Activated gamma-delta T cell treated with Interleukin-2 at 50 U/mL for 16 hours (primary cell): ENCODE measurements at places on chromosomes 16 and 17.

DNA sequence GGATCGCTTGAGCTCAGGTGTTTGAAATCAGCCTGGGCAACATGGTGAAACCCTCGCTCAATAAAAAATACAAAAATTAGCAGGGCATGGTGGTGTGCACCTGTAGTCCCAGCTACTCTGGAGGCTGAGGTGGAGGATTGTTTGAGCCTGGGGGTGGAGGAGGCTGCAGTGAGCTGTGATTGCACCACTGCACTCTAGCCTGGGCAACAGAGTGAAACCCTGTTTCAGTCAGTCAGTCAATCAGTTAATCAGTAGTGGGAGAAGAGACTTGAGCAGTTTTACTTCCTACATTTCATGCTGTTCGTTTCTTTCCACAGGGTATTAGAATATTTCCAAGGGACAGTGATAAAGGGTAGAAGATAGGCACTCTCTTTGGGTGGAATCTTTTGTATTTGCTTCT, 8.8 kb downstream of the MAP3K3 start:
- no peak for DNase-seq

- no peak for DNase-seq
Measured at GRCh38 chr16:63976345-63976744, 1145.5 kb downstream of the CDH11 start.

DNA sequence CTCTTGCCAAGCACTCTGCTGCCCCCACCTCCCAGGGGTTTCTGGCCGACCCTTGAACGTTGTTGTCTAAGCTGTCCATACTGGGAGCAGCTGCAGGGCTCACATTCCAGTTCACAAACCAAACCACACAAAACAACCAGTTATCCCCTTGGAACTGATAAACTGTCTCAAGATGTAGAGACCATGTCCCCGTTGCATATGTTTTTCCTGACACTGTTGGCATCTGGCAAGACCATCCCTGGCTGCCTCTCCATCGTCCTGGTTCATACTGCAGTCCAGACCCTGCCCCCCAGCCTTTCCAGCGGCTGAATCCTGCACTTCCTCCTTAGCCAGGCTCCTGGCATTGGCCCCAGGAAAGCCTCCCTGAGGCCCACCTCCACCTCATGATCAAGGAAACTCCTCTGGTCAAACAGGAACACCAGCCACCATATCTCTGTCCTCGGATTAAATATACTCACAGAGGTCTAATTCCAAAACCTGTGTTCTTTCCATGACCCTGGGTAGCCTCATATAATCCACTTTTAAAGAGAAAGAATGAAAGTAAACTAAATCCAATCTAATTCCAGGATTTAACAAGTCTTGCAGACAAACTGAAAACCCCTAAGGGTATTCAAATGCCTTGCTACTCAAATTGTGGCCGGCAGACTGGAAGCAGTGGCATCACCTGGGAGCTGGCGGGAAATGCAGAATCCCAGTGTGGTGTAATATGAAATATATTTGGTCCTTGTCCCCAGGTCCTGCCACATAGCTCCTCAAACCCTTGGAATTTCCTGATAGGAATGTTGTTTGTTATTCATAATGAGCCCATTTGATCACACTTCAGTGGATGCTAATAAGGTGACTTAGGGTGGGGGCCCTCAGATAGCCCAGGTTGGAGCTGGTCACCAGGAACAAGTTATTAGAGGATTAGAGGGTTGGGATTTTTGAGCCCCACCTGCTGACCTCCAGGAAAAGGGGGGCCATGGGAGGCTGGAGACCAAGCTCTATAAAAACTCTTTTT, 14.2 kb downstream of the GAS7 start:
- DNase-seq = no peak

DNA sequence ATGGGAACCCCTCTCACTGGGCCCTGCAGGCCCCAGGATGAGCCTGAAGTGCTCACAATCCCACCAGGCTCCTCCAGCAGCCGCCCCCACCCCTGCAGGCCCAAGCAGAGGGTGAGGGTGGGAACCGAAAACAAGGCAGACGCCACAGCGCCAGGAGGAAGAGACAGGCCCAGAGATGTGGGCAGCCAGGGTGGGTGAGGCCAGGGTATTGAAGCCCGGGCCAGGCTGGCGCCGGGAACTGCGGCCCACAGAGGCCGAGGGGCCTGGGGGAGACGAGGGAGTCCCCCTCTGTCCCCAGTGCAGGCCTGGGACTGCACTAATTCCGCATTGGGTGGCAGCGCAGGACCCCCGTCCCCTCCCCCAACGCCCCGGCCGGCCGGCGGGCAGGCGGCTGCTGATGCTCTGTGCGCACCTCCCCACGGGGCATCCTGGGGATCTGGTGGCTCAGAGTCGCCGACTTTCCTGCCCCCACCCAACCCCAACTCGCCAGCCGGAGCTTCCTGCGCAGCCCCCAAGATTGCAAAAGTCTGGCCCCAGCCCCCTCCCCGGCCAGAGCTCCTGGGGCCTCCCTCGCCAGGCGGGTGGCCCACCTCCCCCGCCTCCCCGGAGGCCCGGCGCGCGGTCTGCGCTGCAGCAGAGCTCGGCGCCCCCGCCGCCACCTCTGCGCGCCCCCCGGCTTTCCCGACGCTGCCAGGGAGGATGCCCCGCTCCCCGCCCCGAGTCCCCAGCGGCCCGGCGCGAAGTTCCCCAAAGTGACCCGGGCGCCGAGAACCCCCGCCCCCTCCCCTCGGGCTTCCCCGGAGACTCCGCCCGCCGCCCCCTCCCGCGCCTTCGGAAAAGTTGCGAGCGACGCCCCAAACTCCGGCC, 107.8 kb downstream of the ENGASE start:
- no peak for DNase-seq

DNA sequence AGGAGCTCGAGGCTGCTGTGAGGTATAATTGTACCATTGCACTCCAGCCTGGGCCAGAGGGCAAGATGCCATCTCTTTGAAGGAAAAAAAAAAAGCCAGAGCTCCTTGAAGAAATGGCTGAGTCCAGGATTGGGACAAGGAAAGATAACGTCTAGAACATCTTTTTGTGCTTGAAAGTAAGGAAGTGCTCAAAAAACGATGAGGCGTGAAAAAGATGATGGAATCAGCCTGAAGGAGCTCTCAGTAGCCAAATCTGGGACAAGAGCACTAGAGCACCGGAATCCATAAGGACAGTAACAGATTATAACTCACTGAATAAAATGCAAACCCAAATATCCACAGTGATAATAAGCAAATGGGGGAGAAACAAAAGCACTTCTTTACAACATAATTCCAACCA, 22.1 kb downstream of the EFTUD2 start:
- DNase-seq = no peak

- DNase-seq = no peak
Measured at GRCh38 chr17:57727630-57728175, 17.4 kb downstream of the CCDC182 start.

DNA sequence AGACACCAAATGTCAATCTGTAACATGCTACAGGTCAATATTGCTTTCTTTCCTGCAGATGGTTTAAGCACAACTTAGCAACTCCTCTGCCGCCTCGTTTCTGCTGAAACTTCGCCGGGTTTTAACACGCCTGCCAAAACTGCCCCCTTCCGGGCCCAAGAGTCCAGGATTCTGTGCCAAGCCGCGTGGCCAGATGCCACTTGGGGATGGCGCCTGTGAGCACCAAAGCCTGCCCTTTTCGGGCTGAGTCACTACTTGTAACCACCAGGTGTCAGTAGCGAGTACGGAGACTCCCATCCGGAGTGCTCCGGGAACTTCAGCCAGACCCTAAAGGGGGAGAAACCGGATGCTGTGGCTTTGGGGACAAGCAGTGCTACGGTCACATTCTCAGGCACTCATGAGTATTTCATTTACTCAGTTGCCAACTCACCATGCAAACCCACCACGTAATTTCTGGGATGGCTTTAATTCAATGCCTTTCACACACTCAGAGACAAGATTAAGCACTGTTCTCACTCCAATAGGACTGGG, 7.8 kb downstream of the PMP22 start:
- DNase-seq = peak; percentile 42

GRCh38 chr17:74325743-74326379, at the start of gene KIF19:
TSS of gene KIF19 (plus strand) at chr17:74326226. CDS start at chr17:74326350, 124 bp downstream.
- DNase-seq = peak; percentile 40

DNA sequence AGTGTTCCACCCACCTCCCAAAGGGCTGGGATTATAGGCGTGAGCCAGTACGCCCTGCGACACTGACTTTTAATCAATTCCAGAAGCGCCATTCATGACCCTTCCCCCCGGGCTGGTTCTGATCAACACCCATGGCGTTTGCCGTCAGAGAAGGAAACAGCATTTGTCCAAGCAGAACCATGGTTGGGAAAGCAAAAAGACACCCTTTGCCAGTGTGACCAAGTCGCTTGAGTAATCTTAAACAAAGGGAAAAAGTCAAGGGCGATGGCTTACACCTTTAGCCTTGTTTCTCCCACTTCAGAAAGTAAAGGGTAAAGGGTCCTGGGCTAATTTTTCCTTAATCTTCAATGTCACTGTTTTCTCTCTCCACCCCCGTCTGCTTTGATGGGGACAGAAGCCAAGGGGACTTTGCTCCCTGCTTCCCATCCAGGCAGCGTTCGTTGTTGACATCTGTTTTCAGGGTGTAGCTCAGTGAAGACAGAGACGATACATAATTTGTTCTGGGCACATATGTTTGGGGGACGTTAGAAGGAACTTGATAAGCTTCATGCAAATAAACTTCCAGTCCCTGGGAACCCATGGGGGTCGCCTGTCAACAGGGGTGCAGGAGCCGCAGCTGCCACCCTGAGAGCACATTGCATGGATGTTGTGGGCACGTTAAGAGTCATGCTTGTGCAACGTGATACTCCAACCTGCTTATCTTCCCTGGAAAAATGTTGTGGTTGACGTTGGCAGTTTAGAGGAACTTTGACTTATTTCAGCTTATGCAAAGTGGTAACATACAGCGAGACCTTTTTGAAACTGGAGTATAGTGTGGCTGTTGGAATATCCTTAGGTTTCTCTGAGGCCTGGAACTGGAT, 50.6 kb upstream of the TANGO6 start:
- no peak for DNase-seq

DNA sequence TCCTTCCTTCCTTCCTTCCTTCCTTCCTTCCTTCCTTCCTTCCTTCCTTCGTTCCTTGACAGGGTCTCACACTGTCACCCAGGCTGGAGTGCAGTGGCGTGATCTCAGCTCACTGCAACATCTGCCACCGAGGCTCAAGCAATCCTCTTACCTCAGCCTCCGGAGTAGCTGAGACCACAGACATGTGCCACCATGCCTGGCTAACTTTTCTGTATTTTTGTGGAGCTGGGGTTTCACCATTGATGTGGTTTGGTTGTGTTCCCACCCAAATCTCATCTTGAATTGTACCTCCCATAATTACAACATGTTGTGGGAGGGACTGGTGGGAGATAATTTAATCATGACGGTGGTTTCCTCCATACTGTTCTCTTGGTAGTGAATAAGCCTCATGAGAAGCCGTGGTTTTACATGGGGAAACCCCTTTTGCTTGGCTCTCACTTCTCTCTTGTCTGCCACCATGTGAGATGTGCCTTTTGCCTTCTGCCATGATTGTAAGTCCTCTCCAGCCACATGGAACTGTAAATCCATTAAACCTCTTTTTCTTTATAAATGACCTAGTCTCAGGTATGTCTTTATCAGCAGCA, 90.3 kb upstream of the MPHOSPH6 start:
- DNase-seq = no peak

DNA sequence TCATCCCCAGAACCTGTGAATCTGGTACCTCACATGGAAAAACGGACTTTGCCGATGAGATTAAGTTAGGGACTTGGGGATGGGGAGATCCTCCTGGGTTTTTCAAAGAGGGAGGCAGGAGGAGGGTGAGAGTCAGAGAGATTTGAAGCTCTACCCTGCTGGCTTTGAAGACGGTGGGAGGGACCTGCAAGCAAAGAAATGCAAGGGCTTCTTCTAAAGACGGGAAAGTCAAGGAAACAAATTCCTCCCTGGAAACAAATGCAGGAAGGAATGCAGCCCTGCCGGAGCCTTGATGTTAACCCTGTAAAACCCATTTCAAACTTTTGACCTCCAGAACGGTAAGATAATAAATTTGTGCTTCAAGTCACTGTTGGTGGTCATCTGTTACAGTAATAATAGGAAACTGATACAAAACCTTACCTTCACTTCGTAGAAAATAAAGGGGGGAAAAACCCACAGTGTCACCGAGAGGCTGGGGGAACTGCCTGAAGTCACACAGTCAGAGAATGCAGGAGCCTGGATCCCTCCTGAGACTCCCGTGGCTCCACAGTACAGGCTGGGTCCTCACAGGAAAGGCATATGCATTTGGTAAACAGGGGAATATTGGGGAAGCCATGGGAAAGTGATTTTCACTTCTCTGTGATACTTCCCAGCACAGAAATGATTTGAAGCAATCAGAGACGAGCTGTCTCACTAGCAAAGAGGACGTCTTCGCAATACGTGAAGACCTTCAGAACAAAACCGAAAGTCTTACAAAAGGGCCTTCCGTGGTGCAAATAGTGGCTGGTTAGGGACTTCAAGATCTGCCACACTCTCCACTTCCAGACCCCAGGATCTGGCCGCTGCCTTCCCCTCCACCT, 58.9 kb upstream of the CLEC3A start:
- DNase-seq = no peak

DNA sequence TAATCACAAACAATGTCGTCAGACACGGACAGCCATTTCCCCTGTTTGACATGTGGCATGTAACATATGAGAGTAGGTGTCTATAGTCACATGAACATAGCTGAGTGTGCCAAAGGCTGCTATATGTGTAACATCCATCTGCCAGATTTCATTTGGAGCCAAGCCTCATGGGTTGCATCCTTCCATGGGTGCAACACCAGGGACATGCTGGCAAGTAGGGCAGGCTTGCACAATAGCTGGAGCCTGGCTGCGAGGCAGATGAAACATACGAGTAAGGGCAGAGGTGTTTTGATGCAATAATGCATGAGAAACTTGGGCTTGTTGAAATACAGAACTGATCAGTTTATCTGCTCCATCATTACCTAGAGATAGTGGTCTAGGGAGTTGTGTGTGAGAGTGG, 9.0 kb upstream of the ZNF689 start:
- no peak for DNase-seq

- DNase-seq = no peak
Measured at GRCh38 chr16:57675741-57676551, 7.8 kb downstream of the ADGRG3 start.

DNA sequence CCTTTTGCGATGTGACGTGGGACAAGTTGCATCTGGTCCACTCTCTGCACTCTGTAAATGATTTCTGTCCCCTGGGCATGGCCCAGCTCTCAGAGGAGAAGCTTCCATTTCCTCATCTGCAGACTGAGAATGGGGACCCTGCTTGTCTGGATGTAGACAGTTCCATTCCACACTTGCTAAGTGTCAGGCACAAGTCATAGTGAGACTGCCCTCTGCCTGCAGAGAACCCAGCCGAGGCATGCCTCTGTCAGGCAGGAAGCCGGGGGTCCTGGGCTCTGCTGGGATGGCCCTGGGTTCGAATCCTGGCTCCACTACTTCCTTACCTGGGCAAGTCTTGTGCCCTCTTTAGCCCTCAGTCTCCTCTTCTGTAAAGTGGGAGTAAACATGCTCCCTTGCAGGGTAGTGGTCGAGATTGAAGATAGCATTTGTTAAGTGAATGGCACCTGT, 4.1 kb downstream of the MAP2K3 start:
- DNase-seq = no peak

GRCh38 chr17:77593081-77593480, 365.4 kb upstream of the TNRC6C start:
- no peak for DNase-seq
